ENCODE measurements at places on chromosomes 1 and 21.
A peak's percentile ranks its signal among the peaks of the same experiment; 100 is the strongest.

GRCh38 chr21:39144191-39144590 lies 39.1 kb downstream of the PSMG1 start:
- DNase-seq = no peak

DNA sequence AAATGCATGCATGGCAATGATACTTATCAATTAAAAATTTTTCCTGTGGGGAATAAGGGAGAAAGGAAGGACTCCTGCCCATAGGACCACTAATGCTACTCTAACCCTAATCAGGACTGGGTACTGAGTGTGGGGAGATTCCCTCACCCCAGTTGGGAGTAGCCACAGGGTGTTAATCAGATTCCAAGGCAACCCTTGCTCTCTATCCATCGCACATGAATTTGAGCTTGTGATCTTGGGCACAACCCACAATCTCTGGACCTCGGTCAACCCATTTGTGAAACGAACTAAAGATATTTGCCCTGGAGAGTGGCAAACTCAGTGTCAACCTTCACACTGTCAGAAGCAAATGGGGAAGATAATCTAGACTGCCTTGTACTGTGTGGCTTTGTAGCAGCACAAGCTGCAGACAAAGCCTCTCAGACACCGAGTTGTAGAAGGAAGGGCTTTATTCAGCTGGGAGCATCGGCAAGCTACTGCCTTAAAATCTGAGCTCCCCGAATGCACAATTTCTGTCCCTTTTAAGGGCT lies 69.5 kb downstream of the SERINC2 start:
- DNase-seq = no peak

GRCh38 chr1:189693140-189693539 lies 784.5 kb downstream of the BRINP3 start:
- DNase-seq = peak; percentile 0

DNA sequence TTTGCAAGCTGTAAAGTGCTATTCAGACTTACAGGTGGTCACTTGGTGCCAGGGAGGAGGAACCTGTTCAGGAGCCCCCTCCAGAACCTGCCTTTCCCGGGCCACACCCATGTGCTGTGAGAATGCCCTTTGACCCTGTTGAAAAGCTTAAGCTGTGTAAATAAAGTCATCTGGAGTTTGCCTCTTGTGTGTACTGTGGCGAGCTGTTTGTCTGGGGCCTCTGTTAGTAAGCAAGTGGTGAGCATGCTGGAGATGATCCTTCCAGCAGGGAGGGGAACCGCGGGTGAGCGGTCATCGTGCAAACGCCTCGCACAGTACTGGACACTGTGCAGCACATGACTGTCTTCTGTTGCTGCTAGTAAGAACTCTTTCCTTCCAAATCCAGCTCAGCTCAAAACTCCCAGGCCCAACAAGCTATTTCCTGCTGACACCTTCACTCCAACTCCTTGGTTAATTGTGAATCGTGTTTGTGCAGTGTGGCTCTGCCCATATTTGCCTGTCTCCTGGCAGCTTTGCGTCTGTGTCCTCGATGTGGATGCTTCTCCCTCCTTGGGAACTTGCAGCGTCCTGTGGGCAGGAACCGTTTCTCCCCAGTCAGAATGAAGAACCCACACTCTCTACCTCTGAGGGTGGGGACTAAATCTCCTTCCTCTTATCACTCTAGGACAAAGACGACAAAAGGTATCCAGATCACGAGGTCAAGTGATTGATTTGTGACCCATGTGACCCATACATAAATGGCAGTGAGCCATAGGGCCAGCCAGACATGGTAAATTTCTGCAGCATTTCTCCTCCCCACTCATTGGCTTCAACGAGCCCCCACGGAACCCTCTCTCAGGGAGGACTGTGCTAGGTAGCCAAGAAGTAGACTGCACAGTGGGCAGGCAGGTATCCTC lies 13.9 kb upstream of the BTG2 start:
- no peak for DNase-seq

DNA sequence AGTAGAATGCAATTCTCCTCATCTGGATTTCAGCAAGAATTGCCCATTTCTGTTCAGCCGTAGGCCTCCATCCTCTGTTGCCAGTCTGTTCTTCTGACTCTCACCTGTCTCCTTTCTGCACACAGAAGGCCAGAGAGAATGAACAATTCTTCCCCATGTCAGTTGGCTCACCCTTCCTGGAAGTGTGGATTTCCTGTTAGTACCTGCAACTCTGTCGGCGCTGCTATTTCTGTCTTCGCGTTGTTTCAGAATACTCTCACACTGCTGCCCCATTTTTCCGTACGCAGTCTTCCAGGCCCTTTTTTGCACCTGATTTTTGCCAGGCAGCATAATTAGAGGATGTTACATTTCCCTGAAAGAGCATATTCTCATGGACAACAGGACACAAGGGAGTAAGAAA lies 200.7 kb downstream of the FGGY start:
- no peak for DNase-seq

GRCh38 chr1:24961961-24962861 lies 32.1 kb upstream of the RUNX3 start:
- no peak for DNase-seq

- DNase-seq = no peak
Measured at GRCh38 chr1:29985606-29985945, 737.8 kb downstream of the MATN1 start.

- DNase-seq = no peak
Measured at GRCh38 chr1:218459878-218460711, 115.0 kb downstream of the TGFB2 start.

- DNase-seq = peak; percentile 84
Measured at GRCh38 chr1:59506952-59507351, 210.1 kb downstream of the FGGY start.

GRCh38 chr1:207999274-207999915 lies 88.5 kb upstream of the CD34 start:
- no peak for DNase-seq

DNA sequence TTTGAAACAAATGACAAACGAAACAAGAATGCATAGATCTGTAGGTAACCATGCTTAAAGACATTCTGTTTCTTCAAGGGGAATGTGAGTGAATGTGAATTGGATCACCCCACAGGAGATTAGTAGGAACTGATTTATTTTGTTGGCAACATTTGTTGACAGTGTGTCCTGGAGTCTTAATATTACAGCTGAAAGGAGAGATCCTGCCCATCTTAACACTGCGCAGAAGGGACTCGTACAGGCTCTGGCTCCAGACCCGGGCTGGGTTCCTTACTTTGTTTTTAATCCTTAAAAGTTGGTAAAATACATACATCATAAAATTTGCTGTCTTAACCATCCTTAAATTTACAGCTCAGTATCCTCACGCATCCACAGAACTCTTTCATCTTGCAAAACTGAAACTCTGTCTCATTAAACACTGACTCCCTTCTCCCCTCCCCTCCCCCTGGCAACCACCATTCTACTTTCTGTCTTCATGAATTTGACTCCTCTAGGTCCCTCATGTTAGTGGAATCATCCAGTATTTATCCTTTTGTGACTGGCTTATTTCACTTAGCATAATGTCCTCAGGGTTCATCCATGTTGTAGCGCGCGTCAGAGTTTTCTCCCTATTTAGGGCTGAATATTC lies 74.1 kb downstream of the GALNT2 start:
- no peak for DNase-seq

DNA sequence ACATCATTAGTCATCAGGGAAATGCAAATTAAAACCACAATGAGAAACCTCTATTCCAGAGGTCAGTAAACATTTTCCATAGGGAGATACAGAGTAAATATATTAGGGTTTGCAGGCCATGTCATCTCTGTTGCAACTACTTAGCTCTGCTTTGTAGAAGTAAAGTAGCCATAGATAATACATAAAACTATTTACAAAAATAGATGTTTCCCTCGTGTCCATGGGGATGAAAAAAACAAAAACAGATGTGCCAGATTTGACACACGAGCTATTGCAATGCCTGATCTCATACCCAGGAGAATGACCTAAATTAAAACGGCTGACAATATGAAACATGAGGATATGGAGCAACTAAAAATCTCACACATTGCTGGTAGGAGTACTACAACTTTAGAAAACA lies 17.3 kb downstream of the LTN1 start:
- no peak for DNase-seq

DNA sequence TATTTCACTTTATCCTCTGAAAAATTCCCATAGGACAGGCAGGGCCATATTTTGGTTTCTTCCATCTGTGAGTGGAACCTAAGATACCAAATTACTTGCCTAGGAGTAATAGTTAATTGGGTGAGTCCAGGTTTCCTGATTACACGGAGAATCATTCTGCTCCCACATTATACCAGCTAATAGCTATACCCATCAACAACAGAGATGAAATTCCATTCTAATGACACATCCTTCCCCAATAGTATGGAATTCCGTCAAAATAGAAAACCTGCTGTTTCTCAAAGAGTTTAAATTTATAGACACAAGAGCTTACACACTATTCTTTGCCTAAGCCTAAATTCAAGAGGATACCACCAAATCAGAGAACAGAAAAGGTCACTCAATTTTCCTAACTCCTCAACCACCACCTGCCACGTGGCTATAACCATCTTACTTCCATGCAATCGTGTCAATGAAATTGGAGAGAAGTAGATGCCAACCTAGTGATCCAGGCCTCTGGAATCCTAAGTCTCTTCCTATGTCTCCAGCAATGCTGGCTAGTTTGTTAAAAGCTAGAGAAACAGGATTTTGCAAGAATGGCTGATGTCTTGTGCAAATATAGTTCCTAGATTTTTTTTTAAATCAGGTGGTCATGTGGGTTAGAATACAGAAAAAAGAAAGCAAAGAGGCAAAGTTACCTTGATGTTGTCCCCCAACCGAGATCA lies 6.2 kb downstream of the PPT1 start:
- no peak for DNase-seq

GRCh38 chr1:18653916-18654315 lies 23.3 kb downstream of the PAX7 start:
- DNase-seq = no peak

All from KBM-7 (cell line).